Sigmoid colon (tissue), 7 donors: ENCODE measurements at places on chromosomes 4 and X.

DNA sequence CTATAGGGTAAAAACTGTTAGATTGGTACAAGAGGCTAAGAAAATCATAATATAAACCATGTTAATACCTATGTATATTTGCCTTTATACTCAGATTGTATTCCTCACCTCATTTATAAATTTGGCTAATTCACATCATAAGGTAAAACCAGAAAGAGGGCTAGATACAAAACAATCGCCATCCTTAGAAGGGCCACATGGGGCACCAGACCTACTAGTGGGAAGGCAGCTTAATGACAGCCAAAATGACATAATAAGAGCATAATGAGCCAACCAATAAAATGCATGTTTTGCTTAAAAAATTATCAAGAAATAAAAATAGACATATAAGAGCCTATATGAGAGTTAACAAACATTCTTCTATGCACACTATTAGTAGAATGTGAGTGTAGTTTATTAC is 107.3 kb upstream of the PRDX4 start:
- DNase-seq, result no peak

- no peak for DNase-seq
These were observed 317.6 kb downstream of the BCOR start for GRCh38 chrX:39779952-39780783.

- no peak for DNase-seq
These were observed 116.1 kb upstream of the PLAC1 start for GRCh38 chrX:134774190-134775048.

GRCh38 chr4:68951078-68951805 is at the start of gene UGT2A3:
TSS of gene UGT2A3 (minus strand) at chr4:68951804. CDS start at chr4:68951760, 44 bp downstream.
- no peak for DNase-seq

DNA sequence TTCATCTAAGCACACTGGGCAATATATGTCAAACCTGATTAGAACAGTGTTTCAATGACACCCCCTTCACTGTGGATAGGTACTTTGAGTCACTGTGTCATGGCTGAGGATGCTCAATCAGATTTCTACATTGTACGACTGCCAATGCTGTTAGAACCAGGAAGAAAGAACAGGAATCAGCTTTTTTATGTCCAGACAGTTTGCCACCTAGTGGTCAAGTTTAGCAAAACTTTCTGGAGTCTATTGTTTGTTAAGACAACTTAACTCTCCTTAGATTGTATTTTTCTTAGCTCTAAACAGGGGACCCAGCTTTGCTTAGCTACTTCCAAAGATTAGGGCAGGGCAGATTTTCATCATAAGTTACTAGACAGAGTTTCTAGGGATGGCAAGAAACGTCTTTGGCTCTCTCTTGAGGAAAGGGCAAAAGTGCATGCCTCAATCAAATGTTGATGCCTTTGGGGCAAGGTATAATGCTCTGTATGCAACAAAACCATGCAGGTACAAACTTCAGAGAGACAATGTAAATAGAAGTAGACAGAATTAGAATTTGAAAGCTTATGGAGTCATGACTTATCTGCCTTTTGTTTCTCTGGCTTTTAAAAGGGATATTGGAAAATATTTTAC is 40.5 kb upstream of the BMP3 start:
- no peak for DNase-seq

GRCh38 chr4:174318829-174319764 is 35.4 kb downstream of the CEP44 start:
- DNase-seq, result no peak

DNA sequence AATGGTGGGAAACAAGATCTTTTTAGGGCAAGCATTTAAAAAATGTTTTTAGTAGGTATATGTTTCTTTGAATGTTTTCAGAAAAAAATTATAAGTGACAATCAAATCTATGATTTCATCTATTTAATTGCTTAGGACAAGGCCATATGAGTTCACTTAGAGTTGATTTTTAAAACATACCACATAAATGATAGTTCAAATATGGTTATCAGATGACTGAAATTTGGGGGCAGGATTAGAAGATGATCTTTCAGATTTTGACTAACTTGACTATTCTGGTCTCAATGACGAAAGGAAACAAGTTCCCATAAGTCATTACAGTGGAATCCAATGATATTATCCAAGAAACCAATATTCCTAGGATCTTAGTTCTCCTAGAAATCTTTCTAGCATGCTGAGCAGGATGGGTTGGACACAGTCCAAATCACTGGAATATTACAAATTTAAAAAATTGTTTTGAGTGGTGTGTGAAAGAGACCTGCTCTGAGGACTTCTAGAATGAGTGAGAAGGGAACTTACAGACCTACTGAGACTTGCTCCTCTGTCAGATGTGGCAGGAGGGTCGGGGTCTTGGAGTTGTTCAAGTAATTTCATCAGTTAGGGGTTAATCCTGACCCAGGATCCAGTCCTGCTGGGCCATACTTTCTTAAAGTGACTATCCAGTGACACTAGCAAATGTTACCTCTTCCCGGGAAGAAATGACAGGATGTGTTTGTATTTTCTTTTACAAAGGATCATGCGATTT is 20.0 kb downstream of the RHOH start:
- no peak for DNase-seq

- DNase-seq, result no peak
These were observed 325.0 kb downstream of the ARHGAP10 start for GRCh38 chr4:148056879-148057278.

GRCh38 chrX:48278958-48279357 is 23.8 kb downstream of the SSX1 start:
- peak; percentile 71 for DNase-seq

GRCh38 chrX:65451663-65452062 is 82.9 kb downstream of the LAS1L start:
- no peak for DNase-seq

DNA sequence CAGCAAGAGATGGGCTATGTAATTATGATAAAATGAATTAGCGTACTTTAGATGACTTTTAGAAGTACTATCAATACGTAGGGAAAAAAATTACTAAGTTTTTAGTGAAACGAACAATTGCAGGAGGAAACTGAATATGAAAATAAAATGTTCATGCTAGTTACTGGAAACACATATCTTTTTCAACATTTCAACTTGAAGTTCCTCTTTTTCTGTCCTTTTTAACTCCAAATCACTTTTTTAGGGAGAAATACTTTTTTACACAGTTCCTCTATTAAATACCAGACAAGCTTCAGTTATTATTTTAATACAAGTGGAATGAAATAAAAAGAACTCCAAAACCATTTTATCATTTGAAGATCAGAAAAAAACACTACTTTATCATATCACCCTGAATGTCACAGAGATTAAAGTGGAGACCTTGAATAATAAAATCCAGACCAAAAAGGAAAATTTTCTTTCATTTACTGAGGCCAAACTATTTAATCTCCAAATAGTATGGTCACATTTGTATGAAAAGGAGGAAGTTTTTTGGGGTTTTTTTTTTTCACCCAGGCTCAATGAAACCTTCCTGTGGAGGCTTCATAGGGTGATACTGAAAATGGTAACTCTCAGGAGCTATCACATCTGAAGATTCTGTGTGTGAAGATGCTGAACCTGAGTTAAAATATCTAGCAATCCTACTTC is 306.2 kb downstream of the INPP4B start:
- DNase-seq, result no peak

DNA sequence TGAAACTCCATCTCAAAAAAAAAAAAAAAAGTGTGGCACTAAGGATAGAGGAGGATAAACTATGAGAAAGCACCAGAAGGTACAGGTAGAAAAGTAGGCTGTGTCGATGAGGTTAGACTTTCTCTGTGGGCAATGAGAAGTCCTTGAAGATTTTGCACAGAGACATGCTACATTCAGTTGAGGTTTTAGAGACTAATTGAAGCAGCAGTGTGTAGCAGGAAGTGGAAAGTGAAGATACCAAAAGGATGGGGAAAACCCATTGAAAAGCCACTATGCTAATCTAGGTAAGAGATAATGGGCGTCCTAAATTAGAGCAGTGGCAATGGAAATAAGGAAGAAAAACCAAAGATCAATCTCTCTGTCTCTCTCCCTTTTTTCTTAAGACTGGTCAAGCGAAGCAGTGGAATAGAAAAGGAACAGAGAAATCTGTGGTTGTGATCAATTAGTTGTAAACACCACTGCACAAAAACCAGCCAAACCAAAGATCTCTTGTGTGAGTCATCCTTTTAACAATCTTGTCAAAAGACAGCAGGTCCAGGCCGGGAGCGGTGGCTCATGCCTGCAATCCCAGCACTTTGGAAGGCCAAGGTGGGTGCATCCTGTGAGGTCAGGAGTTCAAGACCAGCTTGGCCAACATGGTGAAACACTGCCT is 3.5 kb downstream of the SPINK2 start:
- no peak for DNase-seq

- no peak for DNase-seq
These were observed 13.0 kb upstream of the SOWAHD start for GRCh38 chrX:119745283-119745848.

GRCh38 chr4:20337261-20337664 is 85.6 kb downstream of the SLIT2 start:
- no peak for DNase-seq

DNA sequence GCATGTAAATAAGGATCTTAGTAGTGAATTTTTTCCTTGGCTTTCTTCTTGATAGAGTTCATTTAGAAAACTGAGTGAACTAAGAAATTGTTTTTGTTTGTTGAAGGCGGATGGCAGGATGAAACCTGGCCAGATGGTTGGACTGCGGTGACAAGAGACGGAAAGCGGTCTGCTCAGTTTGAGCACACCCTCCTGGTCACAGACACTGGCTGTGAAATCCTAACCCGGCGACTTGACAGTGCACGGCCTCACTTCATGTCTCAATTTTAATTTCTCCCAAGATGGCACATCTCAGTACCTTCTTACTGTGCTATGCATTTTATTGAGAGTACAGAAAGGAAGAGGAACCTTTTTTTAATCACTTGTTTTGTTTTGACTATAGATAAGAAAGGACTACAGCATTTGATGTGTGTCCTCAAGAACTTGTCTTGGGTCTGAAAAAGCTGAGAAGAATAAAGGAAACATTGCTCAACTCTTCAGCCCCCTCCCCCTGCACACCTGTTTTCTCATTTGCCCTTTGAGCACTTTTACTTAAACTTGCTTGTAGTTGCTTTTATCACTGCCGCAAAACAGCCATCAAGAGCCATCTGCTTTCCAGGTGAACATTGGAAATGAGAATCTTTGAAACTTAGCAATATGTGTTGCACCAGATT is 27.4 kb downstream of the ADH5 start:
- DNase-seq, result no peak

- DNase-seq, result no peak
These were observed 721.7 kb downstream of the PCDH18 start for GRCh38 chr4:136810626-136811025.

DNA sequence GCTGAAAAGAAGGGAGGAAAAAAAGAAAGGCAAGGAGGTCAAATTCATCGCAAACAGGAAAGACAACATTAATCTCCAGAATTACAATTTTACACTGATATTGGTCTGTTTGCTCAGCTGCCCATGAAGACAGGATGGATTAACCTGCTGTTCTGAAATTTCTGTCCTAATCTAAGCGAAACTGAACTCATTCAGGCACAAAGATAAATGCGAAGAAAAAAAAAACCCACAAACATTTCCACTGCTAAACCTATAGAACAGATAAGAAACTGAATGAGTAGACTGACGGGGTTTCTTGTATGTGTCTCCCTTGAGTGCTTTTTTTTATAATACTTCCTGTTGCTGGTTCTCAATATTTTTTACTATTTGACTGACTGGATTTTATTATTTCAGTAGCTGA is 251.8 kb upstream of the FTHL17 start:
- no peak for DNase-seq

DNA sequence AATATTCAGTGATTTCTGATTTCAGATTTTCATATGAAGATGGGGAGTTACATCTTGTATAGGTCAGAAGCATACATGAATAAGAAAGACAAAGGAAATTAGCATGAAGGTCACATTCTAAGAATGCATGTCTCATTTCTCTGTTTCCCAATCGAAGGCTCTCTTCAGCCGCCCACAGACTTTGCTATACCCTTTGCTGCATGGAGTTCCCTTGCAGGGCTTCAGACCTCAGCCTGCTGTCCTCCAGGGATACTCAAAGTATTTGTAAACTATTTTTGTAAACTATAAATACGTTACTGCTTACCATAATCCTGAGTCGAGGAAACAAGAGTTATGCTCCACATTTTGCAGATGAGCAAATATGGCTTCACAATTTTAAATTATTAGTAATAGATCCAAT is 738.4 kb downstream of the PCDH18 start:
- no peak for DNase-seq

DNA sequence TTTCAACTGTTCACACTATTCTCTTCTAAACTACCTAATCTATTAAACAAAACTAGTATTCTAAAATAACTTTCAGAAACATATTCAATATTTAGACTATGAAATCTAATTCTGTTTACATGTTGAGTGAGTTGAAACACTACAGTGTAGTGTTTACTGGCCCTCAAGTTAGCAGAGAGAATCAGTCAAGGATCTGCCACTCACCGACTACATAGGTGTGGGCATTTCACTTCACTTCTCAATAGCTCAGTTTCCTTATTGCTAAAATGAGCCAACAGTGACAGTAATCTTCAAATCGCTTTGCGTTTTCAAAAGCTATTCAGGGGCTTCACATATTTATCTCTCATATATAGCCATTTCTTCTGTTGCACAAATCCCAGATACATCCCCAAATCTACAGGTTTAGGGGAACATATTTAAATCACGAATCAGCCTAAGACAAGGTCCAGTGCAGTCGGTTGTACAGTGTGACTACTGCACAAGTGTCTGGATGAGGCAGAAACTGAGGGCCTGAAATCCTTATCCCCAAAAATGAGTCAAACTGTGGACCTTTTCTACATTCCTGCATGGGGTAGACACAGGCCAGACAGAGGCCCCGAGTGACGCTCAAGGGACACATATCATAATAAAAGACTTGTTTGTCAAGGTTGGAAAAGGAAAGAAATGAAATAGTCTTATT is 129.8 kb downstream of the PPP3CA start:
- DNase-seq, result no peak

DNA sequence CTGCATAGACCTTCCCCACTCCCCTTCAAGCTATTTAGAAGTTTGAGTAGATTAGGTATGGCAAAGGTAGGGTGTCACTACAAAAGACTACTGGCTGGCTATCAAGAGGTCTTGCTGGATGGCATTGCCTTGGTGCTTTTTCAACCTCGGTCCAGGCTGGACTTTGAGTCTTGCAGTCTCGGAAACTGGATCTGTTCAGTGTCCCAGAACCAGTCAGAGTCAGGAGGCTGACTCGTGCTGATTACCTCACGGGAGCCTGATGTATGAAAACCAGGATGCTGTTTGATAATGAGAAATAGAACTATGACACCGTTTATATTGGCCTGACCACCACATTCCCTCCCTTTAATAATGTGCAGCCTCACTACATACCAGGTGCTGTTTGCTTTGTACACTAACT is 2.7 kb upstream of the PHKA1 start:
- DNase-seq, result no peak

GRCh38 chr4:2079006-2079405 is 19.9 kb downstream of the NAT8L start:
- DNase-seq, result peak; percentile 39

GRCh38 chr4:11719879-11720278 is 291.2 kb upstream of the HS3ST1 start:
- no peak for DNase-seq

GRCh38 chrX:12868747-12869146 is 1.9 kb downstream of the TLR7 start:
- DNase-seq, result no peak

GRCh38 chrX:150907474-150907873 is 9.0 kb upstream of the CD99L2 start:
- DNase-seq, result no peak
